Epithelial cell of proximal tubule (primary cell): ENCODE measurements at places on chromosomes 4 and X. TPM values are rescaled to one million over a fixed set of nuclear protein-coding genes. Genes with fewer than 3 reads are reported as not detected.

Gene SSX3
- total RNA-seq = not detected in 2 replicates

Gene TAF7L
- total RNA-seq = 0.36 and 1.3 TPM in 2 replicates

Gene CLGN
- 7.7 and 8.1 TPM in 2 replicates for total RNA-seq

Gene CTAG2
- not detected in 2 replicates for total RNA-seq

Gene ANXA3
- total RNA-seq = 354 and 367 TPM in 2 replicates

Gene OTUD6A
- not detected in 2 replicates for total RNA-seq

Gene SHROOM4
- 3.2 and 4.2 TPM in 2 replicates for total RNA-seq

Gene HAND2
- not detected in 2 replicates for total RNA-seq

Gene PGAM4
- 0.52 TPM in 1 of 2 replicates, not detected in the other for total RNA-seq

Gene AP1S2
- total RNA-seq = 48.6 and 69.0 TPM in 2 replicates

Gene ABHD18
- total RNA-seq = 3.6 and 6.8 TPM in 2 replicates

Gene P2RY4
- not detected in 2 replicates for total RNA-seq

Gene CYTL1
- 8.1 and 13.1 TPM in 2 replicates for total RNA-seq

Gene EFHC2
- total RNA-seq = 0.81 TPM in 1 of 2 replicates, not detected in the other

Gene GNRHR
- not detected in 2 replicates for total RNA-seq
